ENCODE measurements at places on chromosomes 3 and 15. TPM values are rescaled to one million over a fixed set of nuclear protein-coding genes. Genes with fewer than 3 reads are reported as not detected.

DNA sequence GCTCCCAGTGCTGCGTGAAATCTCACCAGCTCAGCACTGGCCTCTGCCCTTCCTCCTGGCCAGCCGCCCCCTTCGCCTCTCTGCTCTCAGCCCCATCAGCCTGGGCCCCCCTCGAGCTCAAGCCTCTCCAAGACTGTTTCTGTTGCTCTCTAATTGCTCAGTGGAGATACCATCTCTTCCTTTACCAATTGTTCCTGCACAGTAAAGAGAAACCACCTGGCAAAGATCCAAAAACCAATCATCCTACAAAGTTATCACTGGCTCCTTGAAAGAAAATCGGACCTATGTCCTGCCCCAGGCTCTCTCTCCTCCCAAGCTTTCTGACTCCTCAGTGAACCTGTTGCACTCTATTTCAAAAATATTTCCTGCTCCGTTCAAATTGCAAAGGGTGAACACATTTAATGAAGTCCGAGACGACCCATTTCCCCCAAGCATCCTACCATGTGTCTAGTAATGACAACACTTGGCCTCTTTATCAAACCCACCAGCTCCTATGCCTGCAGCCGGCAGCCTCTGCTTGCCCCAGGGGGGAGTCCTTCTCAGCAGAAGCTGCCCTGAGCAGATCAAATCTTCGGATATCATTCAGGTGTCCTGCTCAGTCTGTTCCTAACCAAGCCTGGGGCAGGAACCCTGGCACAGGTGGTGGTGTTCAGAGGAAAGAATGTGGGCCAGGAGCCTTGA is 53.7 kb upstream of the FAM174B start:
- no peak for DNase-seq

DNA sequence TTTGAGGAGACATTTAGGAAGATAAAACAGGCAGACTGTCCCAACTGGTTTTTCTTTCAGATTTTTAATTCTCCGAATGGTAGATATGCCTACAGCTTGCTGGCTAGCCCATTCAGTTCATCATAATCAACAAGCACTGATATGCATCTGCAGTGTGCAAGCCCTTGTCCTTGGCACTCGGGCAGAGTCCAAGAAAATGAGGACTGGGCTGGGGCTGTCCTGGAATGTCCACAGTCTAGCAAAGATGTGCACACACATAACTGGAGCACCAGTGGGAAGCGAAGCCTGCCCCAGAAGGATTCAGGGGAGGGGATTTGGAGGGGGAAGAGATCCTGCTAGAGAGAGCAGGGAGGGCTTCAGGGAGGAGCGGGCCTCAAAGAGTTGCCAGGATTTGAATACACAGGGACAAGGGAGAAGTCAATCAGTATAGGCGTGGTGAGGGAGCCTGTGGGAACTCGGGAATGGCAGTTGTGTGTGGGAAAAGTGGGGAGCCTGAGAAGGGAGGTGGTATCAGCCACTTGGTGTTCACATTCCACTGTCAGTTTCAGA is 8.7 kb downstream of the FAH start:
- DNase-seq, result no peak

LTF gene
- not detected for total RNA-seq

DNA sequence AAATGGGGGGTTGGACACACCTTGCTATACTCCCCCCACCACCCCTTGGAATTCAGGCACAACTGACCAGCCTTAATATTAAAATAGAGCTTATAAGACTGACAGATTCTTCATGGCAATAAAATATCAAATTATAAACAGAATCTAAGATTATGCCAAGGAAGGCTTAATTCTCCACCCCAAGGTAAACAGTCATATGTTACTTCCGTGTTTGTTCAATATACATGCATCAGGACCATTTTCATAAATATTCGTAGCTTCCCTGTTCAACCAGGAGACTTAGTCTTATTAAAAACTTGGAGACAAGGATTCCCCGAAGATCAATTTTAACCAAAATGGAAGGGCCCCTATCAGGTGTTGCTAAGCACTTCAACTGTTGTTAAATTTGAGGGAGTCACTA is 13.3 kb upstream of the EHHADH start:
- DNase-seq, result no peak

GRCh38 chr15:96333131-96334016 is 2.9 kb downstream of the NR2F2 start:
- DNase-seq, result no peak

TGM4 gene
- not detected for total RNA-seq

DNA sequence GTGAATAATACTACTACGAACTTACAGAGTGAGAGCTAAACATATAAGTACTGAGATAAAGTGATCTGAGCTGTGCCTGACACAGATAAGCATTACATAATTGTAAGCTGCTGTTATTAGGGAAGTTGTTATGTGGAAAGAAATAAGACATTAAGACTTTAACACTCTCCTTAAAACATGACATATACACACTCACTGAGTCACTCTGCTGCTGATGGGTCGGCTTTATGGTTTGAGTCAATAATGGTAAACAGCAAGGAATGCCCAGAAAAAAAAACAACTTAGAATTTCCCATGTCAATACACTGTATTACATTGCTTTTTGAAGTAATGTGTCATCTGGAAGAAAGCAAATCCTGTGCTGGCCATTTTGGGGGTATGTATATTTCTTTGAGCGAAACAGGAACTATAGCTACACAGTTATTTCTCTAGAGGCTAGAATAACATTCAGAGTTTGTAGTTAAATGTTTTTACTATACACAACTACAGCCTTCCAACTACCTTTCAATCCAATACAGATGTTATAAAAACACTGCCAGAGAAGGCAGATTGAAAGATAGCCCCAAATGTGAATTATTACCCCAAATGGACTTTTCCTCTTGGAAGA is 22.8 kb upstream of the SPRED1 start:
- no peak for DNase-seq

DUOX1 gene
- 0.11 TPM for total RNA-seq

GRCh38 chr15:89947385-89947784 is 34.6 kb upstream of the ARPIN start:
- DNase-seq, result no peak

- DNase-seq, result no peak
These were observed 37.0 kb upstream of the CASR start for GRCh38 chr3:122146466-122146865.

DNA sequence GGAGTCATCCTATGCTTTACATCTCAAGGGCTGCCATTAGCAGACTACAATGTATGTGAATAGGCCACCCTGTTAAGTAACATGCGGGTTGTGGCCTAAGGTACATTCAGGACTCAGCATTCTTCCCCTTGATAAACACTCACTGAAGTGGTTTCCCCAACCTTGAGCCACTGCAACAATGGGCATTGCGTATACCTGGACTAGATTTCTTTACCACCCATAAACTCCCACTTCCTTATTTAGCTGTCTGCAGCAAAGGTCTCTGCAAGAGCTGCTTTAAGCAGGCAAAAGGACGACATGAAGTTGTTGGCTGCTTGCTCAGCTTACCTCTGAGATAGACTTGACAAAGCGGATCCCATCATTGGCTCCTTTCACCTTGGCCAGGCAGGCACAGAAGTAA is 16.2 kb downstream of the FYCO1 start:
- no peak for DNase-seq

REC114 gene
- not detected for total RNA-seq

CA12 gene
- total RNA-seq, result not detected

DNA sequence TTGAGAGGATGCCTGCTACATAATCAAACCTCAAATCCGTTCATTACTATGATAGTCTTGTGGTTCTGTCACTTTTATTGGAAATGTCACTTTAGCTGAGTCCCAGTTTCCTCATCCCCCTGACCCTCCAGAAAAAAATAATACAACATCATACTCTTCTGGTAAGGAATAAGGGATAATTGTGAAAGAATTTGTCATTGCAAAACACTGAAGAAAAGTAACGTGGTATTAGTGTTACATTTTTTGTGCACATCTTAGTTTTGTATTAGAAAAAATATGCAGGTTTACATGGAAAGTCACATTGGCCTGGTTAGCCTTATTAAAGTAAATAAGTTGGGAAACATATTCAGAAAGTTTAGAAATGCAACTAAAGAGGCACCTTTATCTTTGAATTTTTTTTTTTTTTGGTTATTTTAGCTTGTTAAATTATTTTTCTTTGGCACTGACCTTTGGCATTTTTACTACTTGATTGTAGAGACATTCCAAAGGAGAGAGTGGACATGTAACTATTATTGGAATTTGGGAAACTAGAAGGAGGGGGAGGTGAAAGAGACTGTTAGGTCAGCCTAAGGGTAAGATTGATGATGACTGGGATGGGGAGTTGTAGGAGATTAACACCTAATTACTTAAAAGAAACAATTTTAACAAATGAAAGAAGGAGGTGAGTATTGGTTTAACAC is 462.2 kb upstream of the RARB start:
- DNase-seq, result no peak

SLC12A1 gene
- not detected for total RNA-seq

IQCH gene
- total RNA-seq, result 1.3 TPM

DNA sequence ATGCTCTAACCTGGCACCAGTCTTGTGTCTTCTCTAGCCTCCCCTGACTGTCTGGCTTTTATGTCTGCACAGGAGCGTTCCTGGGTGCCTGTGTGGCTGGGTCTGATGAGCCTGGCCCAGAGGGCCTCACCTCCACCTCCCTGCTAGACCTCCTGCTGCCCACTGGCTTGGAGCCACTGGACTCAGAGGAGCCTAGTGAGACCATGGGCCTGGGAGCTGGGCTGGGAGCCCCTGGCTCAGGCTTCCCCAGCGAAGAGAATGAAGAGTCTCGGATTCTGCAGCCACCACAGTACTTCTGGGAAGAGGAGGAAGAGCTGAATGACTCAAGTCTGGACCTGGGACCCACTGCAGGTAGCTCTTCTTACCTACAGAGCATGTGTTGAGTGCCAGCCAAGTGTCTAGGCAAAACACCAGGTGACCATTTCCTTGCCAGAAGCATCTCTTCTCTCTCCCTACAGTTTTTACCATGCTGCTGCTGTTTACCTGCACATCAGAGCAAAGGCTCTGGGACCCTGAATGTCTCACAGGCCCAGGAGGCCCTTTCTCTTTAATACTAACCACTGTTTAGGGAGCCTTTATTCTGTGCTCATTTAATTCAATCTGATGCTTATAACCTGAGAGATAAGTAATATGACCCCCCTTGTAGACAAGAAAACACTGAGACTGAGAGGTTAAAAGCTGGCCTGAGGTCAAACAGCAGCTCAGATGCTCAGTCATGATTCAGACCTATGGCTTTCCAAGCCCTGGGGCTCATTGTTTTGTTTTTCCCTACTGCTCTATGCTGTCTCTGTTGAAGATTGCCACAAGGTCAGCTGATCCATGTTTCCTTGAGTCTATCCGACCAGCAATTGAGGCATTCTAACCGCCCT is 10.4 kb downstream of the PODXL2 start:
- DNase-seq, result no peak

- DNase-seq, result no peak
These were observed 36.7 kb downstream of the IFT57 start for GRCh38 chr3:108185536-108185935.

CCNB2 gene
- 28.2 TPM for total RNA-seq

All from CD8-positive, alpha-beta memory T cell (primary cell).